ENCODE measurements at places on chromosomes 2 and 18.

DNA sequence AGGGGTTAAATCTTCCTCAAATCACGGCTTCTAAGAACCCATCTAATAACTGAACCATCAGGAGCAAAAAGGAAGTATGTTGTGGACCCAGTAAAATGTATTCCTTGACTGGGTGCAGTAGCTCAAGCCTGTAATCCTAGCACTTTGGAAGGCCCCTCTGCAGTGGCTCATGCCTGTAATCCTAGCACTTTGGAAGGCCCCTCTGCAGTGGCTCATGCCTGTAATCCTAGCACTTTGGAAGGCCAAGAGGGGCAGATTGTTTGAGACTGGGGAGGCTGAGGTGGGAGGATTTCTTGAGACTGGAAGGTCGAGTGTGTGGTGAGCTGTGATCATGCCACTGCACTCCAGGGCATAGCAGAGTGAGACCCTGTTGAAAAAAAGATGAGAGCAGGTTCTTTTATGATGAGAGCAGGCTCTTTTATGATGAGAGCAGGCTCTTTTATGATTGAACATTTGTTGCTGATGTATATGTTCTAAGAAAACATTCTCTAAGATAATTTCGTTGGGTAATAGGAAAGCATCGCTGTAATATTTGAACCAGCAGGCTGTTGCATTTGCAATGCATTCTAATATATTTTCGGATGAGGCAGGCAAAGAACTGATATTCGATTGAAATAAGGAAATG is 3.5 kb upstream of the PARD6G start:
- no peak for DNase-seq

- DNase-seq: no peak
Observed at GRCh38 chr2:78260861-78261260, 738.7 kb upstream of the LRRTM4 start.

- no peak for DNase-seq
Observed at GRCh38 chr2:232903989-232904388, 33.9 kb downstream of the SNORC start.

- DNase-seq: no peak
Observed at GRCh38 chr2:121273116-121273515, 11.9 kb downstream of the TFCP2L1 start.

- DNase-seq: no peak
Observed at GRCh38 chr2:42519624-42520023, 25.8 kb upstream of the KCNG3 start.

GRCh38 chr2:80050246-80050645 is 254.3 kb downstream of the LRRTM1 start:
- DNase-seq: no peak

GRCh38 chr2:71693286-71694270 is 240.2 kb downstream of the DYSF start:
- DNase-seq: peak; percentile 40

DNA sequence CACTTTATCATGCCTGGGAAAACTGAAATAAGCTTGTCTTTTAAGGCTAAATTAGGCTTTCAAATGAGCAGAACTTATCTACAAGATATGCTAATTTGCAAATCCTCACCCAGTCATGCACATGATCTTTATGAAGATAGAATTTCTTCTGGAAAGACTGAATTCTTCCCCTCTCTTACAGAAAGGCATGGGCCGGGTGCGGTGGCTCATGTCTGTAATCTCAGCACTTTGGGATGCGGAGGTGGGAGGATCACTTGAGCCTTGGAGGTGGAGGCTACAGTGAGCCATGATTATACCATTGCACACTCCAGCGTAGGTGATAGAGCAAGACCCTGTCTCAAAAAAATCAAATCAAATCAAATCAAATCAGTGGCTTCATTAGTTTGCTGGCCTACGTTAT is 11.7 kb upstream of the FOXI3 start:
- no peak for DNase-seq

GRCh38 chr18:23498117-23498516 is 5.2 kb upstream of the RMC1 start:
- no peak for DNase-seq

- no peak for DNase-seq
Observed at GRCh38 chr2:16196687-16197503, 256.5 kb downstream of the MYCN start.

- no peak for DNase-seq
Observed at GRCh38 chr2:159275111-159275510, 11.4 kb downstream of the WDSUB1 start.

DNA sequence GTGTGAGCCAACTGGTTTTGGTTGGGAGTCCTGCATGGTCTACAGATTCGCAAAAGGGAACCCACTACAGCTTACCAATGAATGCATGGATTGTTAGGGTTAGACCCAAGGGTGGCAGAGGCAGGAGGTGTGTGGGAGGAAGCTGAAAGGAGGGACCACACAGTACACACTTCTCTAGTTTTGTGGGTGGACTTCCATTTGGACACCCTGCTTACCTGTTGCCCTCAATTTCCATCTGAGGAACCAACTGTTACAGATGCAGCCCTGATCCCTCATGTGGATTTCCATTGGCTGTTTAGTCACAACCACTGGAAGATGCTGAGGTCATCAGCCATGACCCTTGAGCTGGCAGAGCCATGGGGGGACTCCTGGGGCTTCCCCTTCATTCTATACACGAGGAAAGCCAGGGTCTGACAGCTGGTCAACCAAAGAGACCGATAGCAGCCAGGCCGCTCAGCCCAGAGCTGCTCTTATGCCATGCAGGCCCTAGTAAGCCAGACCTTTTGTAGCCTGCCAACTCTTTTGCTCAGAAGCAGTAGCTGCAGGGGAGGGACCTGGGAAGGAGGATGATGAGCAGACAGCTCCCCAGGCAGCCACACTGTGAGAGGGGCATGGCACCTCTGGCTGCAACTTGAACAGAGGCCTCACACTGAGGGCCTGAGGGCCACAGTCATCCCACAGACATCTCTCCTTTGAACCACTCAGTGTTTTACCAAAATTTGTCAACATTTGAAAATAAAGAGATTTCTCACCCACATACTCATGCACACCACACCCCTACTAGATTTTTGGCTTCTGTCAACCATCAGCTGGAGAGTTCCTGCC is 162.1 kb downstream of the SETBP1 start:
- no peak for DNase-seq

DNA sequence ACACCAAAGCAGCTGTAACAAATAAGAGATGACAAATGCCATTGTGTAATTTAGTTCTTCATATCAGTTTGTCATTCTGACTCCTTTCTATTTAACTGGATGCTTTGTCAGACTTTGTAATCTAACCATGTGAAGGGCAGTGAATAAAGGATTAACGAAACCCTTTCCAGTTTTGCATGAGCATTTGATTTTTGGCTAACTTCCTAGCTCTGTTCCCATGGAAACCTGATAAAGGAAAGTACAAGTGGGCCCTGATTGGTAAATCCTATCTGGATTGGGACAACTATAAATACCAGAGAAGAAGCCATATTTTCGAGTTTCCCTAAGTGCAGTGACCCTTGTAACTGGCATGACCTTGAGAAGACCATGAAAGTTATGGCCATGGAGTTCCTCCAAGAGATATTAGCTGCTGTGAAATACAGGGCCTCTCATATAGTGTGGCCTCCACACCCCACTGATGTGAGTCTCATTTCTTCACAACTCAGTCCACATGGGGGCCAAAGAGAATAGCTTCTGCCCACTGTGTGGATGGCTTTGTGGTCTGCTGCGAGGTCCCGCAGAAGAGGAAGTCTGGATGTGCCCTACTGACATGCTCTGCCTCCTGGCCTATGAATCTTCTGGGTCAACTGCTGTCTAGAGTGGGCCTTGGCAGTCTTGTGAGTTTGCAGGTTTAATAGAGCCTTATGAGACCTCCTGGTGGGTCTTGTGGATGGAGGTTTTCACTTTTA is 38.2 kb upstream of the CYP1B1 start:
- peak; percentile 26 for DNase-seq

DNA sequence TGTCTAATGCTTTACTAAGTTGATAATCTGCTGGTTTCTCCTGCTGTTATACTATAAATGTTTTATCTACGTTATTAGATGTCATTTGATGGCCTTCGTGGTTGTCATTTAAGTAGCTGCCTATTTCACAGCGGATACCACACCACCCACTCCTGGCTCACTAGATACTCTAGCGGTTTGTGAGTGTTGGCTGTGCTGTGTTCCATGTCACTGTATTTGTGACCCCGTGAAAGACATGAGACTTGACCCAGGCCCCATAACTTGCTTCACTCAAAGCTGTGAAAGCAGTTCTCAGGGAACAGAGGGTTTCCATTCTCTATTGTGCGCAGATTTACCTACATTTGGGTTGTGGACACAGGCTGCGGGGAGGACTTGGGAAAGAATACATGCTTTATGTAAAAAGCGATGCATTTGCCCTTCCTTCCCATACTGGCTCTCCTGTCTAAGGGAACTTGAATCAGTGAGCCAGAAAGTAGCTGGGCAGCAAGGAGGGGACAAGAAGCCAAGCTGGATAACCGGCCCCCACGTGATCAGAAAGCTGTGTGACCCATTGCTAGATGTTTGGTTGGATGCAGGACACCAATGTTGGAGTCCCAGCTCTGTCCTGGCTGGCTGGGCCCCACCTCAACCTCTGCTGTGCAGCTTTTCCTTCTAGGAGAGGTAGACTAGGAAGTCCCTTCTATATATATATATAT is 52.2 kb downstream of the PLB1 start:
- no peak for DNase-seq

- DNase-seq: peak; percentile 11
Observed at GRCh38 chr2:69375494-69376353, 11.3 kb downstream of the GFPT1 start.

DNA sequence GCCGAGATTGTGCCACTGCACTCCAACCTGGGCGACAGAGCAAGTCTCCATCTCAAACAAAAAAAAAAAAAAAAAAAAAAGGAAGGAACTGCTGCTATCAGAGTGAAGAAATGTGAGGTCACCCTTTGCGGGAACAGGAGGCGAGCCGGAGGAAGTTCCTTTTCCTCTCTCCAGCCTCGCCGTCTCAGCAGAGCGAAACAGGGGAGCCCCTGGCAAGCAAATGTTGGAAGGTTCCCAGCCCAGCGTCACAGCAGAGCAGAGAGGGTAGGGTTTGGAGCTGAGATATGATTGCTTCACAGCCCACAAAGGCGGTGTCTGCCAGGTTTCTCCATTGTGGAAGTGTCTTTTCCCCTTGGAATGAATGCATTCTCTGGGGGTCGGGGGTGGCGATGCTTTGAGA is 28.5 kb downstream of the SLC20A1 start:
- no peak for DNase-seq

DNA sequence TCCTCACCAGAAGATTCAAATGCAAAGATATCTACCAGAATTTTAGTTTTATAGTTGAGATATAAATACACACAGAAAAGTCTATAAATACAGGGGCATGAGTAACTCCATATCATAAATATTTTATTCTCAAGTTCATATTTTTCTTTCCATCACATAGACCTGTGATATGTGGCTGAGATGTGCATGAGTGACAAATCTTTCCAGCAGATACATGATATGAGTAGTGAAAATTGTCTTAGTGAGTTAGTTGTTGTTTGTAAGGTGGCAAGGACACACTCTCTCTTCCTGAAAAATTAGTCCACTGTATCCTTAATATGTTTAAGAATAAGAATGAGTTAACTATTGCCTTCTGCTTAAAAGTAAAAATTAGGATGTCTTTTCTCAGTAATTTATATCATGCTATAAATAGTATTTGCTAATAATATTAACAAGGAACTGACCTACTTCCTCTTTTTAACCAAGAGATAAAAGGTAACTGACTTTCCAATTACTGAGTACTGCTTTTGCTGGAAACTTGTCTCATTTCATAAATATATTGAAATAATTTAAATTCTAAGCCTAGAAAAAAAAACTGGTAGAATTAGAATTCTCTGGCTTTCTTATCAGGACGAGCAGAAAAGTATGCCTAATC is 85.2 kb upstream of the SESTD1 start:
- DNase-seq: no peak

DNA sequence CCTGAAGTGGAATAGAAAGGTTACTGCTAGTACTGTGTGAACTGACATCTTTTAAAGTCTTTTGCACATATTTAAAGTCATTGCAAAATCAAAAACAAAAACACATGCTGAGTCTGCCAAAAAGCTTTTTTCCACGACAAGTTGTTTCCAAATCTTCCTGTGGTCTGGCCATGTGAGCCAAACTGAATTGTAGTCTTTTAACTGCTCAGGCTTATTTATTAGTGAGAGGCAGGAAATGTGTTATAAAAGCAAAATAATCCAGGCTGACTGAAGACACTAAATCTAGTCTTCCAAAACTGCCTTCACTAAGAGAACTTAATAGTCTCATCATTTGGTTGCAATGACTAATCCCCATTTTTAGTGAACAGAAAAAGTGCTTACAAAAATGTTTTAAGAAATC is 2.3 kb downstream of the KRCC1 start:
- peak; percentile 97 for DNase-seq

- DNase-seq: no peak
Observed at GRCh38 chr2:24121066-24121465, 2.1 kb downstream of the PFN4 start.

DNA sequence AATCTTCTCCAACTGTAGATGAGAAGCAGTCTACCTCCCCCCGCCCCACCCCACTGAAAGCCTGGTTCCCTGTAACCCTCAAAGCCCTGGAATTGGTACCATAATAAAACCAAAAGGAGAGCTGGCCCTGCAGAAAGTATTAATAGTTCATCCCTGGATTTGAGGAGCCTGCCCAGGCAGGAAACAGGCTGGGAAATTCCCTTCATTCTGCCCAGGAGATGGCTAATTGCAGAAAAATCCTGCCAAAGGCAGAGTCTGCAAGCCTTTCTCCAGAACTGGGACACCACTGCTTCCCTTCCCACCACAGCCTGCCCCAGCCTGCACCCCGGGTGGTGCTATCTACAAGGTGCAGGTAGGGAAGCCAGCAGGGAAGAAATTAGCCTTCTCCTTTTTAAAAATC is 16.3 kb downstream of the GKN2 start:
- DNase-seq: peak; percentile 68

GRCh38 chr2:241926541-241927311 is 57.2 kb downstream of the RTP5 start:
- no peak for DNase-seq

DNA sequence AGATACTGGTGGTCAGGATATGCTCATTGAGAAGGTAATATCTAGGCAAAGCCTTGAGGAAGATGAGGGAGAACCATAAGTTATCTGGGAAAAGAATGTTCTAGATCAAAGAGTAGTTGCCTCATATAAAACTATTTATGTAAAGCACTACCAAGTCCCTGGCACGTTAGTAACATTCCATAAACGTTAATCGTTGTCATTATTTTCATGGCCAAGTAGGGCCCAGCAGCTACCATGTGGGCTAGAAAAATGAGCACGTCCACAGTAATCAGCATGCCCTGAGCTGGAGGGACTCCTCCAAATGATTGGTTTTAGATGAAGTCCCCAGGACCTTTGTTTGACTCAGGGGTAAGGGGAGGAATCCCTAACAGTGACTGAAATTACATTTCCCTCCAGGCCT is 32.7 kb upstream of the AFTPH start:
- DNase-seq: peak; percentile 59

DNA sequence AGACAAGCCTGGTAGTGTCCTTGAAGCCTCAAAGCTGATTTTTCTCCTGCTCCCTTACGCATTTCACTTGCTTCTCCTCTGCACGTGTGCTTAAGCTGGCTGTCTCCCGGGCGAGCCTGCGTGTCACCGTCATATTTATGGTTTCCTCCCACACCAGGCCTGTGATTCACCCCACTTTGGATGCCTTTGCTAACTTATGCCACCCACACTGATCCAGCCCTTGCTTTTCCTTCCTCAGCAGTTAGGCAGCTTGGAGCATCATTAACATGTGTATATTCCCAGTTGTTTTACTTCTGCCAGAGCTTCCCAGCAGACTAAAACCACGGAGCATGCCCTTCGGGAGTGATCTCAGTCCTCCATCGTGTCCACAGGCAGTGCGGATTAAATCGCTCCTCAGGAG is 2.2 kb downstream of the ST3GAL5 start:
- peak; percentile 99 for DNase-seq

- DNase-seq: peak; percentile 8
Observed at GRCh38 chr2:192026059-192026824, 168.5 kb downstream of the TMEFF2 start.

Measured in AG10803 (cell line).